SJSA1 (cell line): ENCODE measurements at places on chromosomes 1 and 21. TPM values are rescaled to one million over a fixed set of nuclear protein-coding genes. Genes with fewer than 3 reads are reported as not detected.

- H3K36me3 ChIP-seq, result peaks cover 4% of the 10 kb centered on the region; the same call in 1 of the 2 replicates
- H3K27me3 ChIP-seq, result no peaks in the 10 kb centered on the region
- no peak overlapping the region for H3K27ac ChIP-seq
- no peak overlapping the region for H3K4me3 ChIP-seq
These were observed 3.3 kb upstream of the B4GALT3 start for GRCh38 chr1:161180639-161181038.

- no peak overlapping the region for H3K4me3 ChIP-seq
- H3K27ac ChIP-seq, result no peak overlapping the region
- H3K27me3 ChIP-seq, result no peaks in the 10 kb centered on the region
- DNase-seq, result no peak
These were observed 483.6 kb upstream of the RGS18 start for GRCh38 chr1:191674626-191675179.

- H3K27me3 ChIP-seq, result no peaks in the 10 kb centered on the region
- H3K4me3 ChIP-seq, result no peak overlapping the region
- no peaks in the 10 kb centered on the region for H3K36me3 ChIP-seq
- H3K4me1 ChIP-seq, result no peaks in the 10 kb centered on the region
- no peak overlapping the region for H3K27ac ChIP-seq
These were observed 192.2 kb upstream of the C8B start for GRCh38 chr1:57157818-57158603.

- H3K4me3 ChIP-seq, result no peak overlapping the region
- 0 out of 2 replicates have a peak, but pooled peaks cover 7% of the 10 kb centered on the region for H3K27me3 ChIP-seq
- no peak overlapping the region for H3K27ac ChIP-seq
- H3K36me3 ChIP-seq, result no peaks in the 10 kb centered on the region
These were observed 3.8 kb upstream of the EEIG2 start for GRCh38 chr1:108556066-108556465.

DNA sequence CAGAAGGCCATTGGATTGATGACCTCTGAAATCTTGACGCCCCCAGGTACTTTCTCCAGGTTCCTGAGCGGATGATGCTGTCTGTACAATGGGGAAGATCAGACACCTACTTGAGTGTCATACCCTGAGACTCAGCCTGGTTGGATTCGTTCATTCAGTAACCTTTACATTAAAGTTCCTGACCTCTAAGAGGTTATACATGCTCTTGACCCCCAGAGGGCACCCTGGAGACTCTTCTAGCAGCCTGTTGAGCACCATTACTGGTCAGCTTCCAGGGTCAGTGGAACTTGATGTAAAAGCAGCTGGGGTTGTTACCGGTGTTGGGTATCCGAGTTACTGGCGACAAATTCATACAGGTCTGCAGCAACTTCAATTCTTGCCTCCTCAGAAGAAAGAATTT, 114.3 kb upstream of the ZNF678 start:
- H3K4me3 ChIP-seq, result no peak overlapping the region
- no peak for DNase-seq
- H3K36me3 ChIP-seq, result no peaks in the 10 kb centered on the region
- H3K27me3 ChIP-seq, result no peaks in the 10 kb centered on the region; the same call in 1 of the 2 replicates
- no peaks in the 10 kb centered on the region for H3K4me1 ChIP-seq
- no peak overlapping the region for H3K27ac ChIP-seq

GRCh38 chr1:234960722-234961455, 167.7 kb downstream of the TOMM20 start:
- H3K4me1 ChIP-seq, result peaks cover 68% of the 10 kb centered on the region
- H3K36me3 ChIP-seq, result no peaks in the 10 kb centered on the region
- DNase-seq, result no peak
- H3K4me3 ChIP-seq, result no peak overlapping the region

- peaks cover 10% of the 10 kb centered on the region for H3K4me1 ChIP-seq
- peaks cover 87% of the 10 kb centered on the region for H3K36me3 ChIP-seq
- H3K4me3 ChIP-seq, result no peak overlapping the region
- peak; percentile 37 for DNase-seq
These were observed 25.1 kb downstream of the COL6A2 start for GRCh38 chr21:46122758-46123683.

DNA sequence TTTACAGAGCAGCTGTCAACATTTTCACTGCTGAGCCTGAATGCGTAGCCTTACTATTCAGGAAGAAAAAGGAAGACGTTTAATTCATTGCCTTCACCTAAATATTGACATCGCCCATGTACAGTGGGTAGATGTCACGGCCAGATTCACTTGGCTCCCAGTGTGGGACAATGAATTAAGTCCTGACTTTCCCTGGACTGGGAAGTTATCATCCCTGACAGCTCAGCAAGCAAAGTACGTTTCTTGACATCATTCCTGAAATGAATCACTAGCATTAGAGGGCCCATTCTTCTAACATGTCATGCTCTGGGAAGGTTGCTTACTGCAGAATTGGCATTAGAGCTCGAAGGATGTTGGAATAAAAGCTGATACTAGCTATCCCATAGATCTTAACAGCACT, 37.8 kb downstream of the LRRC53 start:
- H3K27me3 ChIP-seq, result no peaks in the 10 kb centered on the region
- H3K4me3 ChIP-seq, result no peak overlapping the region
- no peaks in the 10 kb centered on the region for H3K36me3 ChIP-seq

DNA sequence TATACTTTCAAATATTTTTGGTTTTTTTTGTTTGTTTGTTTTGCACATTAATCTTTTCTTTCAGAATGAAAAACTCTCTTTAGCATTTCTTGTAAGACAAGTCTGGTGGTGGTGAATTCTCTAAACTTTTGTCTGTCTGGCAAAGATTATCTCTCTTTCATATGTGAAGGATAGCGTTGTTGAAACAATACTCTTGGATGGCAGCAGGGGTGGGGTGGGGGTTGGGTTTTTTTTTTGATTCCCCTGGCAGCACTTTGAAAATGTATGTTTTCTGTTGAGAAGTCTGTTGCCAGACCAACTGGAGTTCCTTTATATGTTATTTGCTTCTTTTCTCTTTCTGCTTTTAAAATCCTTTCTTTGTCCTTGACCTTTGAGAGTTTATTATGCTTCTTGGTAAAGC, 160.2 kb downstream of the VAV3 start:
- no peak overlapping the region for H3K4me3 ChIP-seq
- no peak overlapping the region for H3K27ac ChIP-seq
- H3K36me3 ChIP-seq, result no peaks in the 10 kb centered on the region
- H3K27me3 ChIP-seq, result 0 out of 2 replicates have a peak, but pooled peaks cover 3% of the 10 kb centered on the region

- H3K27ac ChIP-seq, result no peak overlapping the region
- no peaks in the 10 kb centered on the region for H3K27me3 ChIP-seq
- H3K36me3 ChIP-seq, result no peaks in the 10 kb centered on the region
- H3K4me1 ChIP-seq, result no peaks in the 10 kb centered on the region
- no peak for DNase-seq
These were observed 35.2 kb upstream of the OR2B11 start for GRCh38 chr1:247493106-247493505.

DNA sequence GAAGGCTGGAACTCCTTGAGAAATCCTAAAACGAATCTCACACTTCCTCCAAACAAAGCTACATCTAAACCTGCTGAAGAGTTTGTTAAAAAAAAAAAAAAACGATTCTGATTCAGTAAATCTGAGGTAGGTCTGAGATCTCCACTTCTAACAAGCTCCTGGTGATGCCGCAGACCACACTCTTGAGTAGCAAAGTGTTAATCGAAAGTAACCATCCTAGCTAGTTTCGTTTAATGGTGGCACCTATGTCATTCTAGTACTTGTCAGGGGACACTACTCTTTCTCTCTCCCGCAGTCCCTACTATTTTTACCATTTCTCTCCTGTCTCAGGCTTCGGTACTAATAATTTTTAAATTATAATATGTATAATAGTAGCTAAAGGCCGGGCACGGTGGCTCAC, 2.1 kb downstream of the CLCC1 start:
- no peak overlapping the region for H3K27ac ChIP-seq
- no peaks in the 10 kb centered on the region for H3K27me3 ChIP-seq
- H3K4me1 ChIP-seq, result peaks cover 10% of the 10 kb centered on the region
- DNase-seq, result no peak
- H3K4me3 ChIP-seq, result no peak overlapping the region
- H3K36me3 ChIP-seq, result peaks cover 17% of the 10 kb centered on the region

- no peak overlapping the region for H3K27ac ChIP-seq
- peaks cover 57% of the 10 kb centered on the region for H3K36me3 ChIP-seq
- H3K4me3 ChIP-seq, result no peak overlapping the region
- H3K4me1 ChIP-seq, result no peaks in the 10 kb centered on the region
These were observed 8.1 kb downstream of the MIS18A start for GRCh38 chr21:32270748-32271147.

- H3K4me1 ChIP-seq, result no peaks in the 10 kb centered on the region
- DNase-seq, result peak; percentile 31
- H3K36me3 ChIP-seq, result no peaks in the 10 kb centered on the region
- H3K27me3 ChIP-seq, result no peaks in the 10 kb centered on the region; the same call in 1 of the 2 replicates
- no peak overlapping the region for H3K27ac ChIP-seq
These were observed 115.3 kb upstream of the FMN2 start for GRCh38 chr1:239976130-239976968.

DNA sequence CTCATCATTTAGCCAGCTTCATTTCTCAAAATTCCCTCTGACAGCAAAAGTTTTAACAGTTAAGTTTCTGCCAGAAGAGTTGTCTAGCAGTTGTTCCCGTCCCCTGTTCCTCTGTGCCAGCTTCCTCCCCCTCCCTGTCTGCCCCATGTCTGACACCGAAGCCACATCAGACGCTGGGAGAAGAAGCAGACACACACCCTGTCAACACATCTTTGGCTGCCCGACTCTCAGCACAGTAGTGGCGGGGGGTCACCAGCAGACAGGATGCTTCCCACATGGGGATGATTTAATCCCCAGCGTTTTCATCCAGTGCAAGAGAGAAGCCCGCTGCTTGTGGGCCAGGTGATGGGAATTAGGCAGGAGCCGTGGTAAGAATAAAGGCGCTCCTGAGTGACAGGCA, 379.4 kb upstream of the RUNX1 start:
- no peaks in the 10 kb centered on the region for H3K27me3 ChIP-seq
- no peak overlapping the region for H3K4me3 ChIP-seq
- no peak overlapping the region for H3K27ac ChIP-seq
- H3K36me3 ChIP-seq, result no peaks in the 10 kb centered on the region
- H3K4me1 ChIP-seq, result peaks cover 7% of the 10 kb centered on the region; the same call in 1 of the 2 replicates

DNA sequence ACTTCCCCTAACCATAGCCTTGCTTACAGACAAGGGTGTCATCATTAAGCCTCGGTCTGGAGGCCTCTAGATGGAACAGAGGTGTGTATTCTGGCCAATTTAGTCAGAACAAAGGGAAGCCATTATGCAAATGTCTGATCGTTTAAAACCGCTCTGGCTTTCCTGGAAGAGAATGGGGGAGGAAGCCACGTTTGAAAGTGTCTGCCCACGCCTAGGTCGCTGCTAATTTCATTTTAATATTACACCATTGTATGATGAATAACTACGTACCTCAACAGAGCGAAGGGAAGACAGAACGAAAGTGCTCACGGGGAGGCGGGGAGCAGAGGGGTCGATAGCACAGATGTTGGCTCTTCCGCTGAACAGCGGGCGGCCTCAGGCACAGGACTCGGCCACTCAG, 41.1 kb upstream of the CSF3R start:
- H3K4me3 ChIP-seq, result no peak overlapping the region
- no peaks in the 10 kb centered on the region for H3K36me3 ChIP-seq
- no peak for DNase-seq
- no peaks in the 10 kb centered on the region for H3K4me1 ChIP-seq
- no peak overlapping the region for H3K27ac ChIP-seq
- peaks cover 7% of the 10 kb centered on the region; the same call in 1 of the 2 replicates for H3K27me3 ChIP-seq

GRCh38 chr1:85289848-85290335, 13.5 kb upstream of the BCL10 start:
- H3K27ac ChIP-seq, result no peak overlapping the region
- H3K27me3 ChIP-seq, result no peaks in the 10 kb centered on the region
- peaks cover 11% of the 10 kb centered on the region for H3K4me1 ChIP-seq
- no peaks in the 10 kb centered on the region for H3K36me3 ChIP-seq

The GJA8 gene
- not detected in 2 replicates for total RNA-seq

The VASH2 gene
- total RNA-seq, result 1.0 and 2.7 TPM in 2 replicates

The GSTM5 gene
- not detected in 2 replicates for total RNA-seq

The MIGA1 gene
- 13.0 and 13.2 TPM in 2 replicates for total RNA-seq

The OR2AK2 gene
- total RNA-seq, result not detected in 2 replicates

The TMPRSS3 gene
- total RNA-seq, result 0.45 TPM in 1 of 2 replicates, not detected in the other

The GLIS1 gene
- total RNA-seq, result 1.2 and 2.6 TPM in 2 replicates

The MYOC gene
- total RNA-seq, result 1.4 TPM in 1 of 2 replicates, not detected in the other

The SUMO3 gene
- 137 and 173 TPM in 2 replicates for total RNA-seq

The TFF3 gene
- not detected in 2 replicates for total RNA-seq
